Naive B cell (primary cell): ENCODE measurements at places on chromosomes 1 and 21.

DNA sequence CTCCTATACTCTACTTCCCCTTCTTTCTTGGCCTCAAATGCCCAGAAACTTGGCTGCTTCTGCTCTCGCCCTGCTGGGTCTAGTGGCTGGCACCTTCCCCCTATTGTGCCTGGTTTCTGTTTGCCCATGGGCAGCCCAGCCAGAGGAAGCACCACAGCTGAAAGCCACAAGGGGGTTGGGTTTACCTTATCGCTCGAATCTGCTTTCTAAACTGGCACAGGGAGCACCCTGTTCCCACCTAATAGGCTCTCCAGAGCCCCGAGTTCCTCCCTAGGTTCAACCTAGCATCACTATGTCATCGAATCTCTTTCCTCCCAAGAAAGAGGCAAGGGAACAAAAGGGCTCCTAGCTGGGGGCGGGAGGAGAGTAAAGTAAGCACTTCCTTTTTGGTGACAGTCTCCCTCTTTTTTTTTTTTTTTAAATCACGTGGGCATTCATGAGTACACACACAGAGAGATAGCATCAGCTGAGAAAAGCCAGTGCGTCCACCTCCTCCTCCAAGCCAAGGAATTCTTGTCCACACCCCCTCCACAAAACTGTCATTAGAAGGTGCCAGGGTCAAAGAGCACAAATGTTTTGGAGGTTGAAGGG is 72.8 kb downstream of the PLEKHA6 start:
- peak; percentile 62 for DNase-seq

DNA sequence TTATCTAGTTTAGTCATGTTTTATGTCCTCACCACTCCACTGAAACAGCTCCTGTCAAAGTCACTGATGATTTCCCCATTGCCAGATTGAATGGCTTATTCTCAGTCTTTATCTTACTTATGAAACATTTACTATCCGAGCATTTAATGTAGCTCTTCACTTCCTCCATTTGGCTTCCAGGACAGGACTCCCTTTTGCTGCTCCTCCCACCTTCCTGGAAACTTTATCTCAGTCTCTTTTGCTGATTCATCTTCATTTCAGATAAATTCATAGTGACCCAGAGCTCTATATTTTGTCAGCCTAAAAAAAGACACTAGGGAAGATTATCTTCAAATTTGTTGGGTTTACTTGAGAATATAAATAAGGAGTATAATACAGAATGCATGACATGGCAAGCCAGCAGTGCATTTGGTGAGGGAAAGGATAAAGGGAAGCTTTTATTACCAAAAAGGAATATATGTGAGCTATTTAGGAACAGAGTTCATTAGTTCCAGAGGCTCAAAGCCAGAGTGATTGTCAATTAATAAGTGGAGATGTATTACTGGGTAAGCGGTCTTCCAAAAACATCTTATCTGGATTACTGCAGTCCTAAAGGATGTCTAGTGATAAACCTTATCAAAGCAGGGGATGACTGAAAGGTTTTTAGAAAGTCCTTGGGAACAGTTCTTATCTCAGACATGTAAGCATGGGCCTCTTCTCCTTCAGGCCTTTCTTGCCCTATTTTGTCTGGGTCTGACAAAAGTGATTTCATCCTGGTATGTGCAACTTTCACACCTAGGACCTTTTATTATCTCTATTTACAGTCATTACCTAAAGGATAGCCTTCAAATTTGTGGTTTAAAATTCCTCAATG is 25.6 kb downstream of the IL23R start:
- no peak for DNase-seq

- no peak for DNase-seq
These were observed 5.0 kb downstream of the AGT start for GRCh38 chr1:230708631-230709580.

GRCh38 chr1:230698130-230698529 is 15.8 kb downstream of the AGT start:
- no peak for DNase-seq

DNA sequence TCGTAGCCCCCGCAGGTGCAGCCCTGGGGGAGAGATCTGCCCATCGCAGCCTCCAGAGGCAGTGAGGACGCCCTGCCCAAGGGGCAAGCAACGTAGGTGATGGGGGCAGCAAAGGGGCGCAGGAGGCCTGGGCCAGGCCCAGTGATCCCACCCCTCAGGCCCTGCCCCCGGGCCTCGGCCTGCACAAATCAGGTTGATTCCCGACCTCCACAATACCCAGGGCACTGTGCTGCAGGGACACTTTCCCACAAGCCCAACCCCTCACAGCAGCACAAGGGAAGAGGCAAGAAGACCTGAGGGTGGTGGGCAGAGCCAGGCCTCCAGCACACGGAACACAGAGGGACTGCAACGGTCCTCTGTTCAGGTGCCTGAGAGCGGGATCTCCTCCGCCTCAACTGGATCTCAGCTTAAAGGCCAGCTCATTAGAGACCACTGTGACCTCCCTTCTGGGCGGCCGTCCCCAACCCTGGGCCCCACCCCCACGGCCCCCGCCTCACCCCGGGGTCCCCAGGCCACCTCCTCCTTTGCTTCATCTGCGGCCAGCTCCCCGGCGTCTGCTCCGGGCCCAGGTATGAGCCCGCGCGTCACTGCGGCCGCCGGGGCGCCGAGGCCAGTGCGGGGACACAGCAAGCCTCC is 812 bp upstream of the ARF1 start:
- DNase-seq: no peak

DNA sequence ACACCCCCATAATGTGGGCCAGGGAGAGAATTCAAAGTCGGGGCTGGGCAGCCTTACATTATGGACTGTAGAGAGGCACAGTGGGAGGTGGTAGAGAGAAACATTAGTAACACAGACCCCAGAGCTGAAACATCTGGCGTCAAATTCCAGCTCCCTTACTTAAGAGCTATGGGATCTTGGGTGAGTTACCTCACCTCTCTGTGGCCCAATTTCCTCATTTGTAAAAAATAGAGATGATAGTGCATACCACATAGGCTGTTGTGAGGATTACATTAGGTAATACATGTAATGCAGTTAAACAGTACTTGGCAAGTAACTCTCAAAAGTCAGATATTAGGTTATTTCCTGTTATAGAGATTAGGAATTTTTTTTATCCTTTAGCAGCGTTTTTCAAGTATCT is 160.5 kb upstream of the KIAA0040 start:
- no peak for DNase-seq

GRCh38 chr1:44246806-44247205 is 33.5 kb downstream of the DMAP1 start:
- DNase-seq: no peak

DNA sequence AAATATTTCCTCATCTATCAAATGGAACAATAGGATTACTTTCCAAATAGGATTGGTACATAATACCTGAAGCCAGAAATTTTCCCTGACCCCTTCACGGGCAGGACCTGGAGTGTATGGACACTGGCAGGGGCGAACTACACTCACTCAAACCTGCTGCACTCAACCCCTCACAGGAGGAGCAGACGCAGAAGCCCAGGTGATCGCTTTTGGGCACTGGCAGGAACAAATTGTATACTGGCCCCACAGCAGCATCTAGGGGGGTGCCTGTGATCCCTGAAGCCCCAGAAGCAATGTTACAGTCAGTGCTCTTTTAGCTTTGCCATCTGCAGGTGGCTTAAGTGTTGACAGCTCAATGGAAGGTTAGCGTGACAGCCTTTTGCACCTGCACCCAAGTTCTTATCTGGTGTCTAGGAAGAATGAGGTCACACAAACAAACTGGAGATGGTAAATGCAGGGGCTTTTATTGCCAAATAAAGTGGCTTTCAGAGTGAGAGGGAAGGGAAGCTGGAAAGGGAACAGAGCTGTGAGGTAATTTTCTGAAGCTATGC is 199.2 kb upstream of the NEGR1 start:
- no peak for DNase-seq

- DNase-seq: no peak
These were observed 157.7 kb downstream of the TOMM20 start for GRCh38 chr1:234970731-234971476.

- DNase-seq: no peak
These were observed 626.2 kb downstream of the SMYD3 start for GRCh38 chr1:245880754-245881403.

- no peak for DNase-seq
These were observed 149.1 kb downstream of the GREM2 start for GRCh38 chr1:240462766-240463395.

DNA sequence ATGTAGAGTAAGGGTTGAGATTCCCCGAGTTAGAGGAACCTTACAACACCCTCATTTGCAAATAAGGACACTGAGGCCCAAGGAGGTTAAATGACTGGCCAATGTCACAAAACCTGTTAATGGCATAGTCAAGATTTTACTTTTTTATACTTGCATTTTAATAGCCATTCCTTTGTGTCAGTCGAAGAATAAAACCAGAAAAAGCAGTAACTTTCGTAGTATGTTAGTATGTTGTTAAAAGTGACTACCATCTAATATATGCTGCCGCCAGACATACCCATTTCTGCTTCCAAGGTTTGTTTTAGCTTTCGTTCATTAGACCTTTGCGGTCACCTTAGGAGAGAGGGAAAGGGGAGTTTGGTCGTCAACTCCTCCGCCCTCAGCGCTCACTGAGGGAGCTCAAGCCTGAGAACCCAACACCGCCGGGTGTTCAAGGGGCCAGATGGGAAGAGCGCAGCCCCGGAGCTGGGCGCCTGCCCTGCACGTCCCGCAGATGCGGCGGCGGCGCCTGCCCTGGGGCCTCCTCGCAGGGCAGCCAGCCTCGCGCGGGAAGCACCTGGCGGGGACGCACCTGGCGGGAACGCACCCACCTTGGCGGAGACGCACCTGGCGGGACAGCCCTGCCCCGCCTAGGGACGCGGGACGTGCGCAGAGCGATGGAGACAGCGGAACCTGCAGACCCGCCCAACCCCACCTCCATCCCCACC is 466 bp downstream of the VPS26C start:
- peak; percentile 86 for DNase-seq

GRCh38 chr1:193868425-193868824 is 682.0 kb upstream of the B3GALT2 start:
- no peak for DNase-seq

DNA sequence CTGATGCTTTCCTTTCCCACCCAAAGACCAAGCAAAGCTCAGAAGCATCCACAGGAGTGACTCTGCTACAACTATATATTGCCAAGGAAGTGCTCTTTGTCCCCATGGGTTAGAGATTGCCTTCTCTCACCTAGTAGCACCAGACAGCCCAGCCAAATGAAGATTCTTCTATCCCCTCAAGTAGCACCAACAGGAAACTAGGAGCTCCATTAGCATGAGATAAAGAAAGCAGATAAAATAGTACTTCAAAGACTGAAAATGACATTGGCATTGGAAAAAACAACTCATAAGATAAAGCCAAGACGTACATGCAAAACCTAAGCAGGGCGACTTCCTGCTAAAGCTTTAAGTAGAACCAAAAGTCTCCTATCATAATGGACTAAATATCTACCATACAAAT is 871.5 kb downstream of the AMY1C start:
- DNase-seq: no peak

DNA sequence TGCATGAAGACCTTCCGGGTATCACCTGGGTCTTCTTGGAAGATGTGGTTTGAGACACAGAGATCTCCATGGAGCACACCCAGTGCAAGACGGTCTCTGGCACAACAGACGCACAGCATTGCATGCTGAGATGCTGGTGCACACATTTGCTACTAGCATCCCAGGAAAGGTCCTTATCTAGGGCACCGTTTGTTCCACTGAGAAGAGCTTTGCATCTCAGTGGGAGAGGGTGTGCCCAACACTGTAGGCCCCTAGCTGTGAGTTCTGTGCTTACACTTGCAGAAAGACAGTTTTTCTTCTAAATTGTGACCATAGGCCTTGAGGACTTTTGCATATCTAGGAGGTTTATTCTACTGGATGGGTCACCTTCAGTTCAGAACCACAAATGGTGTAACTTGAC is 554.1 kb downstream of the MATN1 start:
- no peak for DNase-seq

- DNase-seq: no peak
These were observed 13.6 kb downstream of the TUFT1 start for GRCh38 chr1:151553659-151554058.

- no peak for DNase-seq
These were observed 721.9 kb downstream of the PTPRU start for GRCh38 chr1:29958271-29958670.

DNA sequence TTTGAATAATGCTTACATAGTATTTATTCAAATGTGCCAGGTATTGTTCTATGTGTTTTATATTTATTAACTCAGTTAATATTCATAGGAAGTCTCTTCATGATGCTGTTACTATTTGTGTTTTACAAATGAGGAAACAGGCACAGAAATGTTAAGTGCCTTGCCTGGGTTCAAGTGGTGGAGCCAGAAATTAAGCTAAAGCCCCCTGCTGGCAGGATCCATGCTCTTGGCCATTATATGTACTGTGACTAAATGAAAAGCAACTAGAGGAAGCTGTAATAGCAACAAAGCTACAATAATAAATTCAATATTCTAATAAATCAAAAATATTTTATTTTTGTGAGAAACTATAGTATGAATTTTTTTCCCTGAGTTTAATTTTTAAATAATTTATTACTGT is 30.0 kb downstream of the IARS2 start:
- no peak for DNase-seq

GRCh38 chr1:31399976-31400375 is 13.0 kb upstream of the SERINC2 start:
- no peak for DNase-seq

- DNase-seq: no peak
These were observed 46.2 kb upstream of the PALMD start for GRCh38 chr1:99599678-99600175.

GRCh38 chr1:88890791-88891317 is 513 bp downstream of the GTF2B start:
- peak; percentile 17 for DNase-seq

DNA sequence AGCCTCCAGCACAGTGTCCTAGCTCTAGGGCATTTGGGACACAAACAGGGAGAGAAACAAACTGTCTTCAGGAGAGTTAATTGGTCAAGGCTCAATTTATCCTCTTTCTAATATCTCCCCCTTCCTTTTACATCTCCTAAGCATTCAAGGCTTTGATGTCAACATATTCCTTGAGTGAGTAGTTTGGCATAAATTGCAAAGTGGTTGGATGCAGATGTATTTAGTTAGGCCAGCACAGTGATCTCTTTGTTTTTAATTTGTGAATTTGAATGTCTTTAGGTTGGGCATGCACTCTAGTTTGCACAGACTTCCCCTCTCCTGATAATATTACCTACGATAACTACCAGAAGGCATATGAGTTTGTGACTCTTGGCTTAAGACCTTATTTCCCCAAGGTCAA is 12.5 kb upstream of the OLFML2B start:
- no peak for DNase-seq

- no peak for DNase-seq
These were observed 488 bp downstream of the FAM78B start for GRCh38 chr1:166166329-166166697.

DNA sequence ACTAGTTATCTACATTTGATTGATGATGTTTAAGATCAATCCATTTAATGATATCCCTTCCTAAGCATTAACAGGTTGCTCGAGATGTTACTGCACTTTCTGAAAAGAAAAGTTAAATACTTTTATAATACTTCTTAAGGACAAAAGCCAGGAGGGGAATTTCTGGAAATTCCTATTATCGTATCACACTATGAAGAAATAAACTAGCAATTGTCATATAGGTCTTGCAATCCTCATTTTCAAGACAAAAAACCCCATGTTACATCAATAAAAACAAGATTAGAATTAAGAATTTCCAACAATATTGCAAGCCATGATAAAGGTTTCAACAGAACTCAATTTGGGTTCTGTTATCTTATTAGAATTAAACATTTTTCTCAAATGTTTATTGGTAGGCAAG is 47.2 kb downstream of the HNRNPR start:
- no peak for DNase-seq
